ENCODE measurements at places on chromosomes 1 and 21.
A peak's percentile ranks its signal among the peaks of the same experiment; 100 is the strongest.

DNA sequence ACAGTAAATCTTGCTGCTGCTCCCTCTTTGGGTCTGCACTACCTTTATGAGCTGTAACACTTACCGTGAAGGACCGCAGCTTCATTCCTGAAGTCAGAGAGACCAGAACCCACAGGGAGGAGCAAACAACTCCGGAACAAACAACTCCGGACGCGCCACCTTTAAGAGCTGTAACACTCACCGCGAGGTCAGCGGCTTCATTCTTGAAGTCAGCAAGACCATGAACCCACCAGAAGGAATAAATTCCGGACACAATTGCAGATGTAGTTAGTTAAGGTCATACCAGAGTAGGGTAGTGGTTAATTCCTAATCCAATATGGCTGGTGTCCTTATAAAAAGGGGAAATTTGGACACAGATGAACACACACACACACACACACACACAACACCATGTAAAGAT lies 37.7 kb downstream of the VTCN1 start:
- DNase-seq, result no peak

DNA sequence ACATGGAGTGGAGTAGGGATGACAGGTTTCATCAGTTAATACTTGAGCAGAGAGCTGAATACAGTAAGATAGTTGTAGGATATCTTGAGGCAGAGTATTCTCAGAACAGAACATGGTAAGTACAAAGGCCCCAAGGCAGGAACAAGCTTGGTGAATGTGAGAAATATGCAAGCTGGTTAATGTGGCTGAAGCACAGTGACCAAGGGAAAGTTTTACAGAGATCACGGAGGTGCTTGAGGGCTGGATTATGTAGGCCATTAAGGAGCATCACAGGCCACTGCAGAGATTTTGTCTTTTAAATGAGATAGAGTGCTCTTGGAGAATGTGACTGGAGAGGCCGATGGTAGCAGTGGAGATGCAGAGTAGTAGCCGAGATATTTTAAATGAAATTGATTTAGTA lies 54.0 kb upstream of the BOLA1 start:
- peak; percentile 13 for DNase-seq

DNA sequence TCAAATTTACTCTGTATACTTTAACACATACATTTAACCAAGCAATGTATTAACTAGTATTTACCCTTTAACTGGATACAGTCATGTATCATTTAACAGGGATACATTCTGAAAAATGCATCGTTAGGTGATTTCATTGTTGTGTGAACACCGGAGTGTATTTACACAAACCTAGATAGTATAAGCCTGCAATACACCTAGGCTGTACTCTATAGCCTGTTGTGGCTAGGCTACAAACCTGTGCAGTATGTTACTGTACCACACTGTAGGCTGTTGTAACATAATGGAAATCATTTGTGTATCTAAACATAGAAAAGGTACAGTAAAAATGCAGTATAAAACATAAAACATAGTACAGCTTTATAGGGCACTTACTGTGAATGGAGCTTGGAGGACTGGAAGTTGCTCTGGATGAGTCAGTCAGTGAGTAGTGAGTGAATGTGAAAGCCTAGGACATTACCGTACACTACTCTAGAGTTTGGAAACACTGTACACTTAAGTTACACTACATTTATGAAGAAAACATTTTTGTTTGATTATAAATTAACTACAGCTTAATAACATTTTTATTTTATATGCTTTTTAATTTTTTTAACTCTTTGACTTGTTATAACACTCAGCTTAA lies 21.3 kb downstream of the RGS4 start:
- DNase-seq, result no peak

- no peak for DNase-seq
Measured at GRCh38 chr1:166956057-166956850, 19.1 kb downstream of the ILDR2 start.

DNA sequence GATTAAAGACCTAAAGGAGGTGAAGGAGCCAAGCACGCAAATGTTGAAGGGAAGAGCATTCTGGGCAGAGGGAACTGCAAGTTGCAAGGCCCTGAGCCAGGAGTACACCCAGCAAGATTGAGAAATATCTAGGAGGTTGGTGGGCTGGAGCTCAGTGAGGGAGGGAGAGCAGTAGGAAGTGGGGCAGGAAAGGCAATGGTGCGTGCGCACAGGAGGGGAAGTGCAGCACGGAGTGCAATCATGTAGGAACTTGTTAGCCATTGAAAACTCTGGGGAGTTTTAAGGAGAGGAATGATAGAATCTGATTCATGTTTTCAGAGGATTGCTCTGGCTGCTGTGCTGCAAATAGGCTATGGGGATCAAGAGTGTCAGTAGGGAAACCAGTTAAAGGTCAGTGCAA lies 13.2 kb upstream of the IGSF3 start:
- no peak for DNase-seq

- no peak for DNase-seq
Measured at GRCh38 chr1:7089497-7089896, 304.2 kb downstream of the CAMTA1 start.

DNA sequence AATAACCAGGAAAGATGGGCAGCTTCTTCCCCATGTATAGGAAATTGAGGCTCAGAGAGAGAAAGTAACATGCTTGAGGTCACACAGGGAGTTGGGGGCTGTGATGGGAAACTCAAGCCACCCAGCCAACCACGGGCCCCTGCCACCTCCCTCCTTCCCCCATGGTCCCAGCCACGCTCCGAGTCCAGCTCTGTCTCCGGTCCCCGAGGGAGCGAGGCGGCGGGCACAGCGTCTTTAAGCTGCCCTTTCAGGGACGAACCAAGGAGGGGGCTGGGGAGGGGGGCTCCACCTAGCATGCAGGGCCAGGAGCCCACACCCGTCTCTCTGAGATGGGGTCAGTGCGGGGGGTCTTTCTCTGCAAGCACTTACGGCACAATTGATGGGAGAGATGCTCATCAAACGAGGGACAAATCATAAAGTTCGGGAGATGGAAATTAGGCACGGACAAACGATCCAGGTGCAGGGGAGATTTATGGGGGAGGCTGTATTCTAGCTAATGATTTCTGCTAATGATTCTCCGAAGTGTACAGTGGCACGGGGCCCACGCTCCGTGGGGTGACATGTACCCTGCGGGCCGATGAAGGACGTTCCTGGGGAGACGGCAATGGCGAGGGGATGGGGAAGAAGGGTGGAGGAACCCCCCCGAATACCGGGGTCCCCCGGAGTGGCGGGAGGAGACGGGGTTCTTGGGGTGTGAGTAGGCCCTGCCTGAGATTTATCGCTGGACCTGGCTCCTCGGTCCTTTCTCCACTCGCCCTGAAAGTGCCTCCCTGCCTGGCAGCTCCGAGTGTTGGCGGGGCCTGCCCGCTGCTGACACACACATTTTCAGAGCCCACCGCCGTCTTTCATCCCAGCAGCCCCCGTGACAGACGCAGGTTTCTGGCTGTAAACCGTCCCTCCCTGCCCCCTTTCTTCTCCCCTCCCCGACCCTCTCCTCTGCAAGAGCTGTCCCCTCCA lies 31.2 kb upstream of the CASZ1 start:
- DNase-seq, result no peak

DNA sequence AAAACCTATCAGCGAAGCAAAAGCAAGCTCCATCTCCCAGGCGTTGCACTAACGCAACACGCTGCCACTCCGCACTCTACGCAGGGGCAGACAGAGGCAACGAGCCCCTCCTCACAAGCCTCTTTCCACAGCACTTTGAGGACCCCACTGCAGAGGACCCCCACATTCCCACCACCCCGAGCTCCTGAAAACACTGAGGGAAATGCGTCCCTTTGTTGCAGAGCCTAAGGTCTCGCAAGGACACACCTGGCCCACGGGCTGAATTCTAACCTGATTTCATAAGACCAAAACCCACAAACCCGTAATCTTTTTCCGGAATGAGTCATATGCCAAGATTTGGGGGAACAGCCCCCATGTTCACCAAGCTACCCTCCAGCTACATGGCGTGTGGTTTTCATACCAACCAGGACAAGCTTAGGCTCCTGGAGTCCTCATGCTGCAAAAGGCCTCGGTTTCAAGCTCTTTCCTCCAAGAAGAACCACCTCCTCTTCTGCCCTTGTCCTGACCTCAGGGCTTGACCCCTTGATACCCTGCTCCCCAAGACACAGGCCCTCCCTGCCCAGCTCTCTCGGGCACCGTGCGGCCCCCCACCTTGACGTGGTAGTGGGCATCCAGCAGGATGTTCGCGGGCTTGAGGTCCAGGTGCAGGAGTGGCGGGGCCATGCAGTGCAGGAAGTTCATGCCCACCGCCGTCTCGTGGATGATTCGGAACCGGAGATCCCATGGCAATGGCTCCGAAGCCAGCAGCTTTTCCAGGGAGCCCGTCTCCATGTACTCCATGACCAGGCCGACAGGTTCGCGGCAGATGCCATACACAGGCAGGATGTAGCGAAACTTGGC lies 10.7 kb downstream of the RIPK4 start:
- DNase-seq, result no peak
